Left colon (tissue), 2 donors: ENCODE measurements at places on chromosomes 2 and 18. TPM values are rescaled to one million over a fixed set of nuclear protein-coding genes. Genes with fewer than 3 reads are reported as not detected.

The C2orf66 gene
- total RNA-seq: not detected

The SLC66A2 gene
- total RNA-seq: 119 TPM

- no peak for DNase-seq
Measured at GRCh38 chr18:62852851-62853250, 137.5 kb downstream of the PHLPP1 start.

DNA sequence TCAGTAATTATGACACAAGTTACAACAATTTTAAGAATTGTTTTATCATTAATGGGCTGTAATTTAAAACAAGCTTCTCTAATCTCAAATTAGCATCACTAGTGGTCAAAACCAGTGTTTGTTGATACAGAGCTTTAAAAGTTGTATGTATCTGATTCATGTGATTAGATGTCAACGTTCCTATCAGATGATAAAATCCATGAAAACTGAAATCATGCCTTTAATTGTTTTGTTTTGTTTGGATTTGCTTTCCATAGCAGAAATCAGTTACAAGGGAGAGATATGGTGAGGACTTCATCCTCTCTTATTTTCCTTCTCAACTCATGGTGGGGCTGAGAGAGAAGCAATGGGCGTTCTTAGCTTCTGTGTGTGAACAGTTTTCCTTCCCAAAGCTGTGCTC is 469.6 kb downstream of the PID1 start:
- DNase-seq: no peak

GRCh38 chr2:100650151-100650550 is 87.4 kb downstream of the PDCL3 start:
- DNase-seq: no peak

DNA sequence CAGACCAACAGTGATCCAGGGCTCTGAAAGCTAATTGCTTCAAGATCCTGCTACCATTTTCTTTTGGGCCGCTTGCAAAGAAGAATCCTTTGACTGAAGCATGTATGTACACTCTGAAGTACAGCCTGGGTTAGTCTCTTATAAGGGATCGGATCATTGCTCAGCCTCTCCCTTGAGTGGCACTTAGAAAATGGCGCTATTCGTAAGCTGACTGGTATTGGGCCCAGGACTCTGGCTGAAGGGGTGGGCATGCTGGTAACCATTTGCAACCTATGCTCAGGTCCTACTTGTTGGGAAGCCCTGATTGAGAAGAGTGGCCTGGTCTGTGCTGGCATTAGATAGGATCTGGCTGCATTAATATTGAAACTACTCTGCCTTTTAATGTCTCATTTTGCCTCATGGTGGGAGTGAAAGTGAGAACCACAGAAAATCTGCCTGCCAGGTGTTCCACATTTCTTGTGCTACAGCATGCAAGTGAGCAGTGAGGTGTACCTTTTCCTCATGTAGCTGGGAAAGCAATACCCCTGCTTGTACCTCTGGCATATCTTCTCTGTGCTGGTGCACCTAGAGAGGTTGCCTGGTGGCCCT is 661 bp upstream of the MGAT5 start:
- no peak for DNase-seq
